ENCODE measurements at places on chromosomes 6 and 20. TPM values are rescaled to one million over a fixed set of nuclear protein-coding genes. Genes with fewer than 3 reads are reported as not detected.

Gene CLDN20
- not detected for total RNA-seq

Gene ARMH2
- total RNA-seq: not detected

Gene CD93
- not detected for total RNA-seq

Gene CD109
- 94.5 TPM for total RNA-seq

Gene CCDC167
- total RNA-seq: 24.4 TPM

Gene PARD6B
- total RNA-seq: 5.8 TPM

Gene MRPL14
- 47.6 TPM for total RNA-seq

Gene ADGRF1
- total RNA-seq: 3.5 TPM

All from MCF 10A (cell line).